ENCODE measurements at places on chromosomes 12 and 14.

- DNase-seq = peak; percentile 44
Observed at GRCh38 chr12:79227646-79228045, 363.1 kb downstream of the SYT1 start.

- no peak for DNase-seq
Observed at GRCh38 chr14:102620413-102620812, 28.0 kb downstream of the RCOR1 start.

- no peak for DNase-seq
Observed at GRCh38 chr12:123288751-123289346, 17.2 kb upstream of the CDK2AP1 start.

DNA sequence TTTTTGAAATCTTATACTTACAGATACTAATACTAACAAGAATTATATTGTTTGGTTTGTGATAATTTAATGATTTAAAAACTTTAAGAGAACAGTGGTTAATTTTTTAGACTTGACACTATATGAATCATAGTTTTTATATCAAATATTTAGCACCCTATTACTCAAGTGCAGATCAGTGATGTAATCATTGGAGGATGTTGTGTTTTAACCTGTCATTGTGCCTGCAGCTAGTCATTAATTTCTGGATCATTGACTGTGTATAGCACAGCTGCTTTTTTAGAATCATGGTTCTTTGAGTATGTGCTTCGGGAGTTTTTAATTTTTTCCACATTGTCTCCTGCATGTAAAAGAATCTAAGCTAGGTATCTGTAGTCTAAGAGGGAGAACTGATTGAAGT lies 17.3 kb downstream of the ARID4A start:
- no peak for DNase-seq
